RKO (cell line): ENCODE measurements at places on chromosomes 1 and 21.

- DNase-seq: no peak
Observed at GRCh38 chr1:42801832-42802473, 15.0 kb upstream of the ERMAP start.

GRCh38 chr1:18452550-18452949 is 28.2 kb upstream of the KLHDC7A start:
- peak; percentile 54 for DNase-seq

DNA sequence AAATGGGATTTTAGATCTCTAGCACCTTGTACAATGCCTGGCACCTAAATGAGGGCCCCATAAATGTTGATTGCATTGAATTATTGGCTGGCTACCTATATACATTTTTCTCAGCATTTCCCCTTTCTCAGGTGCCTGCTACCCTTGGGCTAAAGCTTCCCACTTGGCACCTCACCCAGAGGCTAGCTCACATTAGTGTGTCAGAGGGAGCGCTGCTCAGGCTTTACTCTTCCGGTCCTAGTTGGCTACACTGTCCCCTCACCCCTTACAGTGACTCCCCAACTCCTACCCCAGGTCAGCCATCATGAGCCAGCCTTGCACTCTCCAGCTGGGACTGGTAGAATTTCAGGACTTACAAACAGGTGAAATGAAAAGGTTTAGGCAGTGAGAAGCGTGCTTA is 9.5 kb downstream of the TRAF5 start:
- DNase-seq: no peak

DNA sequence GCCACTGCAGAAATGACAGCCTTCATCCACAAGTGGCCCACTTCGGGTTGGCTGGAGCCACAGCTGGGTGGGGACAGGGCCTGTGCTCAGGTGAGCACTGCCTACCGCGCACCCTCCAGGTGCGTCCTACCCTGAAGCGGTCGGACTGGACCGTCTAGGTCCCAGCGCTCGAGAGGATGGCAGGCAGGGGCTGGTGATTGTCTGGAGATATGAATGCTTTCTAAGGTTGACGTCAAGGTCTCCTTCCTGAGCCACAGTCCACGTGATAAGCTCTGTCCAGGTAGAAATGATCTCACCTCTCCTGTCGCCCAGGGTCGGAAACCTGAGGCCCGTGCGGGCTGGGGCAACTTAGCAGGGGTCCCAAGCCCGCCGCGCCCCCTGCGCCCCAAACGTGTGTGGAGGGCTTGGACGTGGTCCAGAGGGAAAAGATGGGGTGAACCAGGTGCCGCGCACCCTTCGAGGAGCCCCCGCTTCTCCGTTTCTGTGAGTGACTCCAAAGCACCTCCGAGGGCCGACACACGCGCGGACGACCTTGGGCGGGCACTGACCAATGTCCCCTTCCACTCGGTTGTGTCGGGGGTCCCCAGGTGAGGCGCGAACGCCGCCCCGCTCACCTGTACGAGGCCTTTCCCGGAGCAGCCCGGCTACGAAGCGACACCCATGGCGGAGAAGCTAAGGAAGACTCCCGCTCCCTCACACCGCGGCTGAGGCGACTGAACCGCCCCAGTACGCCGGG is 853 bp upstream of the DOP1B start:
- DNase-seq: no peak

GRCh38 chr1:143665606-143666005 is 306.2 kb downstream of the FAM72C start:
- no peak for DNase-seq
